NCI-H1105 (cell line): ENCODE measurements at places on chromosomes 3 and 15.

DNA sequence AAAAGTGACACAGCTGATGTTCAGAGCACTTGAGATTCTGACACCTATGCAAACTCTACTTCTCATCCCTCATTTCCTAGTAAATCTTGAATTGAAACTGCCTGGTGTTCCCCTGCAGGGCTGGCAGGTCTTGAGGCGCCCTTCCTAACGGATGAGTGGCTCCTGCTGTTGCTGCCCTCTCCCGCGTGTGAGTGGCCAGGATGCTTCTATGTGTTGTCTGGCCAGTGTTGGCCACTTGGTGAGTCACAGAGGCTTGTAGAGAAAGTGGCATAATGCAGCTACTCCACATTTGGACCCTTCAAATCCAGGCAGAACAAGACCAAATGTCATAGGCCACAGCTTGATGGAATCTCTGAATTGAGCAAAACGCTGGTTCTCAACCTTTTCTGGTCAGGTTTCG, 63.6 kb downstream of the MOBP start:
- no peak for DNase-seq

DNA sequence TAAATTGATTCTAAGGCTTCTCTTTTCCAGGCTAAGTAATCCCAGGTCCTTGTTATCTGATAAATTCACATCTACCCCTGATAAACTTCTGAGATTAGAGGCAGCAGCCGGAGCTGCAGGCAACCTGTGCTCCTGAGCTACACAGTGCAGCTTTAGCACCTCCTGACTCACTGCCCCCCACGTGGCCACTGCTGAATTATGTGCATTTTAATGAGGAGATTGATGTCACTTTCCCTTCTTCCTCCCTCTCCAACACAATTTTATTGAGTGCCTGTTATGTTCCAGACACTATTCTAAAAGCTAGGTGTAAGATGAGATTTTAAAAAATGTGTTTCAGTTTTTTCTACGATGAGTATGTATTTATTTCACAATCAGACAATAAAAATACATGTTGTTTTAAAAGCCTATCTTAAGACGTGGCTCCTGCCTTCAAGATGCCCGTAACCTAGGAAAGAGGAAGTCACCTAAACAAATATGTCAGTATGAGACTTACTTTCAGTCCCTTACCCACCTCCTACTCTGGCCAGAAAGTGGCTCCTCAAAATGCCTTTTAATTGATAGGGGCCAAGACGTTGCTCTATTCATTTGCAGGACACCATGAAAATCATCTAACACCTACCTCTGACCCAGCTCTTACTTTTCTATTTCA, 161.5 kb upstream of the PFN2 start:
- no peak for DNase-seq

GRCh38 chr15:26736502-26737248, 36.2 kb downstream of the GABRB3 start:
- DNase-seq = no peak

GRCh38 chr3:98692787-98693473, 70.2 kb upstream of the ST3GAL6 start:
- DNase-seq = no peak

GRCh38 chr3:183937601-183938286, 53.1 kb upstream of the PARL start:
- no peak for DNase-seq

DNA sequence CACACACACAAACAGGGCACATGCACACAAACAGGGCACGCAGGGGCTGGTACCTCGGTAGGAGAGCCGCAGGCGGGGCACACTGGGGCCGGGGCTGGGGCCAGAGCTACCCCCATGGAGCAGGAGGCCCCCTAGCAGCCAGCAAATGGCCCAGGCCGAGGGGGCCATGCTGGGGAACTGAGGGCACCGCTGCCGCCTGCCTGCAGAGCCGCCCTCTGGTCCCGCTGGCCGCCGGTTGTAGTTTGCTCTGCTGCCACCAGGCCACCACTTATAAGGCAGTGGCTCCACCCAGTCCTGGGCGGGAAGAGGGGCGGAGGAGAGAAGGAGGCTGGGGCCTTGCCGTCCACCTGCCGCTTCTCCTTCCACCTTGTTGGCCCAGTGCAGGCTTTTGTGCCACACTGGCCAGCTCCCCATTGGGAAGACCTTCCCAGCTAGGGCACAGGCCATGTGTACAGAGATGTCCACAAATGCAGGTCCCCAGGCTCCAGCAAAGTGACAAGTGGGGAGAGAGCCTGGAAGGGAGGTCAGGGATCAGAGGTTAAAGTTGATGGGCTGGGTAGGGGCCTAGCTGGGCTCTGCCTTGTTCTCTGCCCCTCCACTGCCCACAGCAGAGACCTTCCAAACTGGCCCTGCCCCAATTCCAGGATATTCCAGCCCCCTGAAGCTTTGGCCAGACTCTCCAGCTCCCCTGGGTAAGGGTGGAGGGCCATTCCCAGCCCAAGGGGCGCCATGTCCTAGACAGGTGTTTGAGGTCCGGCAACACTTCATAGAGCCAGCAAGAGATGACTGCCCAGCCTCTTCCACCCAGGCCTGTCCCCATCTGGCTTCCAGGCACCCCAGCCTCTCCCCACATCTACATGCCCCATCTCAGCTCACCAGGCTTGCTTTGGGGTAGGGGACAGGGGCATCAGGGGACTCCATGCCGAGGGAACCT, at the start of gene SEMA3G:
TSS of gene SEMA3G (minus strand) at position 244 of the 934 bp plus-strand sequence. CDS start at position 168, 76 bp downstream.
- DNase-seq = no peak

DNA sequence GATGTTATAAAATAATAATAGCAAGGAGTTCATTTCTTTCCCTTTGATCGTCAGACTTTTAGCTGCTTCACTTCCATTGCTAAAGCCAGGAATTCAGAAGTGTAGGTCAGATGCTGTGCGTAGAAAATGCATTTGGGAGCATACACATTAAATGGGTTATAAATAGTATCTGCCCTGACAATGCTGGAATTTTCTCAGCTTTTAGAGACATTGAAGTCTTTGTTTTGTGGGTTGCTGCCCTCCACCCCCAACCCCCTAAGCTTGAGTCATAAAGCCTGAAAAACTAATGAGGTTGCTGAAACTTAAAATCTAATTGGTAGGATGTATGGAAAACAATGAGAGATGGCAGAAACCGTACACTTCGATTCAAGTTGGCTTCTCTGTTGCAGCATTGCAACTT, 81.9 kb downstream of the MITF start:
- DNase-seq = no peak

GRCh38 chr15:36793205-36793873, 213.9 kb downstream of the CDIN1 start:
- DNase-seq = no peak

- DNase-seq = peak; percentile 83
Observed at GRCh38 chr15:47586653-47587224, 130.6 kb upstream of the SEMA6D start.

DNA sequence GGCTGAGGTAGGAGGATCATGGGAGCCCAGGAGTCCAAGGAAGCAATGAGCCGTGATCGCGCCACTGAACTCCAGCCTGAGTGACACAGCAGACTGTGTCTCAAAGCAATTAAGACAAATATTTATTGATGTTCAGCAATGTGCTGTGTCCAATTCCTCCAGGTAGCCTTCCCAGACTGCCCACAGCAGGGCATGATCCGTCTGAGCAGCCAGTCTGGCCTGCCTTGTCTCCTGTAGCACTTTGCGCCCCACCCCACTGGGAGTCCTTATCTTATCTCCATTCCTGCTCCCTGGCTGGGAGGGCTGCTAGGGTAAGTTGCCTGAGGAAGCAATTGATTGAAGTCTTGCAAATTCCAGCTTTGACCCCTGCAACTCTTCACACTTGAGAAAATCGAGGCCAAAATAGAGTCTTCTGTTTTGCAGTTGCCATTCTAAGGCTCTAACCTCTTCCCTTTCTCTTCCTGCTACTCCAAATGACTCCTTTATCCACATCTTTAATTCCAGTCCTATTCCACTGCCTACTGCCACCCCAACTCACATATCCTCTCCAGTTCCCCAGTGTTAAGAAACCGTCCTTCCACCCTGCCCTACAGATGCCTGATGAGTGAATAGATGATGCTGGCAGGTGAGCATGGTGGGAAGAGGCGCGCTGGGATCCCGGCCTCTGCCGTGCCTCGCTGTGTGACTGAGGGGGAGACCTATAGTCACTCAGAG, 26.9 kb upstream of the LCTL start:
- no peak for DNase-seq

GRCh38 chr3:43641306-43642114, 19.7 kb upstream of the ANO10 start:
- DNase-seq = no peak

- DNase-seq = no peak
Observed at GRCh38 chr3:101027286-101027685, 34.1 kb upstream of the ABI3BP start.

GRCh38 chr3:112333381-112334317, 693 bp downstream of the CD200 start:
- peak; percentile 55 for DNase-seq

- DNase-seq = no peak
Observed at GRCh38 chr15:89761009-89761831, 10.2 kb upstream of the MESP1 start.

GRCh38 chr3:177905173-177906125, 630.8 kb upstream of the KCNMB2 start:
- no peak for DNase-seq
